ENCODE measurements at places on chromosomes 1 and 21.
A peak's percentile ranks its signal among the peaks of the same experiment; 100 is the strongest.

GRCh38 chr21:45224189-45224938 lies 63.3 kb downstream of the POFUT2 start:
- DNase-seq: no peak

GRCh38 chr21:35095859-35096291 lies 46.8 kb upstream of the RUNX1 start:
- DNase-seq: no peak

DNA sequence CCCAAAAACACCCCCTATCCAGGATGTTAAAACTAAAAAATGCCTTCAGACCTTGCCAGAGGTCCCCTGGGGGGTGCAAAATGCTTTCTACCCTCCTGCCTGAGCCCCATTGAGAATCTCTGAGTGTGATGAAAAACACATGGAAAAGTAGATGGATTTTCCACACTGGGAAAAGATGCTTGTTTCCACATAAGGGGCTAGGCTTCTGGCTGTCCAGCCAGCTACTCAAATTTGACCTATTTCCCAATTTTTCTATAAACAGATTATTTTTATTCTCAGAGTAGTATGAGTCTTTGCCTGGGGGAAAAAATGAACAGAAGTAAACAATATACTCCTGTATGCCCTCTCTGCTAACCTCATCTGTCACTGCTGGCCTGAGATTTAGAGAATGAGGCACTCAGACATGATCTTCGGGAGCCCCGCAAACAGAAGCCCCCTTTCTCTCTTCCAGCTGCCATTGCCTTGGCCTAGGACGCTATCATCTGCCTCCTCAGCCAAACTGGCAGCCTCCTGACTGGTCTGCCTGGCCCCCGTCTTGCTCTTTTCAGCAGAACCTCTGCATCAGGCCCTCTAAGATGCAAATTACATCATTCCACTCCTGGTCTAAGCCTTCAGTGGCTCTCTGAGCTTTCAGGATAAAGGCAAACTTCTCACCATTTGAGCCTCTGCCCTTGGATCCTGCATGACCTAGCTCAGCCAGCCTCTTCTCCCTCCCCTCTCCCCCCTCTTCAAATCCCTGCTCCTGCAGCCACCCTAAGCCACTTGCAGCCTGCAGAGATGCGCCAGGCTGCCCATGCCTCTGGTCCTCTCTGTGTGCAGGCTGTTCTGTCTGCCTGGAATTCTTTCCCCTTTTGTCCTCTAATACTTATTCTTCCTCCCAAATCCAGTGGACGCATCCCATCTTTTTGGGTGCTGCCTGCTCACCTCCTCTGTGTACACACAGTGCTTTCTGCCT lies 39.7 kb upstream of the TMEM125 start:
- DNase-seq: no peak

GRCh38 chr1:111742938-111743549 lies 3.8 kb upstream of the INKA2 start:
- no peak for DNase-seq

GRCh38 chr1:226938903-226939437 lies 1.1 kb upstream of the COQ8A start:
- DNase-seq: no peak

- no peak for DNase-seq
Observed at GRCh38 chr1:219514728-219515127, 98.2 kb downstream of the ZC3H11B start.

GRCh38 chr1:46687093-46687659 lies 15.5 kb downstream of the TEX38 start:
- DNase-seq: no peak

GRCh38 chr1:110896090-110896489 lies 23.1 kb downstream of the CD53 start:
- DNase-seq: no peak

GRCh38 chr1:156726549-156727226 lies 1.6 kb upstream of the METTL25B start:
- no peak for DNase-seq

- peak; percentile 56 for DNase-seq
Observed at GRCh38 chr21:44932408-44933181, 7.2 kb upstream of the SLX9 start.

DNA sequence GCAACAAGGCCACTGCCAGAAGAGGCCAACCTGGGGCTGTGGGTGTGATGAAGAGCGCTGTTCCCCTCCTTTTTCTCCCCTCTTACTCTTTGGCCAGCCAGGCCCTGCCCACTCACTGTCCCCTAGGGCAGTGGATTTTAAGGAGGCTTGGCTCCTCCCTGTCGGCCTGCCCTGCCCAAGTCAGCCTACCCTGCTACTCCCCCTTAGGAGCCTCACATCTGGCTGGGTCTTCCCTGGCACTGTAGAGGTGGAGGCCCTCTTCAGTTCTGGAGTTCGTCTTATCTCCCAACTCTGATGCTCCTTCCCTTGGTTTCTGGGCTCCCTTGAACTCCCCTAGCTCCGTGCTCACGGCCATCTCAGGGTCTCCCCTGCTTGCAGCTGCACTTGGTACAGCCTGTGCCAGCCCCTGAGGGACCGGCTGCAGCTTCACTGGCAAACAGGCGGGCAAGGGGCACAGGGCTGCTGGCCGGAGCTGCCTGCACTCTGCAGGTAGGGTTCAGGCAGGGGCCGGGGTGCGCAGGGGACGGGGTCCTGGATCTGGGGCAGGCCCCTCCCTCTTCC lies 4.0 kb downstream of the AMPD2 start:
- no peak for DNase-seq

All from stimulated activated CD8-positive, alpha-beta memory T cell treated with anti-CD3 and anti-CD28 coated beads, Interleukin-15, amount 100 ng/mL, for 24 hours (primary cell).